ENCODE measurements at places on chromosomes 6 and 20.
A peak's percentile ranks its signal among the peaks of the same experiment; 100 is the strongest.

DNA sequence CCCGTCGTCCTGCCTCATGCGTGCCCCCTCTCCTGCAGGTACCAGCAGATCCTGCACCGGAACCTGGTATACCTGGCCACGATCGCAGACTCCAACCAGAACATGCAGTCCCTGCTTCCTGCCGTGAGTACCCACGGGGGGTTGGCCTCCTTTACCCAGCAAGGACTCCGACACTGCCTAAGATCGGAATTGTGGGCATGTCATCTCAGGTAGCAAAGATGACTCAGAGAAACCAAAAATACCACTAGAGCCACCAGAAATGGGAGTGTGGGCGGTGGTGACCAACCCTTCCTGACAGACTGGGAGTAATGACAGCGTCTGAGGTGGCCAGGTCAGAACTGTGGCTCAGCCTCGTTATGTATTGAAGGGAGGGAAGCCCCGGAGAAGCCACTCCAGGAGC is 16.3 kb downstream of the SS18L1 start:
- DNase-seq: no peak

- no peak for DNase-seq
Observed at GRCh38 chr20:48054051-48054450, 268.8 kb upstream of the SULF2 start.

DNA sequence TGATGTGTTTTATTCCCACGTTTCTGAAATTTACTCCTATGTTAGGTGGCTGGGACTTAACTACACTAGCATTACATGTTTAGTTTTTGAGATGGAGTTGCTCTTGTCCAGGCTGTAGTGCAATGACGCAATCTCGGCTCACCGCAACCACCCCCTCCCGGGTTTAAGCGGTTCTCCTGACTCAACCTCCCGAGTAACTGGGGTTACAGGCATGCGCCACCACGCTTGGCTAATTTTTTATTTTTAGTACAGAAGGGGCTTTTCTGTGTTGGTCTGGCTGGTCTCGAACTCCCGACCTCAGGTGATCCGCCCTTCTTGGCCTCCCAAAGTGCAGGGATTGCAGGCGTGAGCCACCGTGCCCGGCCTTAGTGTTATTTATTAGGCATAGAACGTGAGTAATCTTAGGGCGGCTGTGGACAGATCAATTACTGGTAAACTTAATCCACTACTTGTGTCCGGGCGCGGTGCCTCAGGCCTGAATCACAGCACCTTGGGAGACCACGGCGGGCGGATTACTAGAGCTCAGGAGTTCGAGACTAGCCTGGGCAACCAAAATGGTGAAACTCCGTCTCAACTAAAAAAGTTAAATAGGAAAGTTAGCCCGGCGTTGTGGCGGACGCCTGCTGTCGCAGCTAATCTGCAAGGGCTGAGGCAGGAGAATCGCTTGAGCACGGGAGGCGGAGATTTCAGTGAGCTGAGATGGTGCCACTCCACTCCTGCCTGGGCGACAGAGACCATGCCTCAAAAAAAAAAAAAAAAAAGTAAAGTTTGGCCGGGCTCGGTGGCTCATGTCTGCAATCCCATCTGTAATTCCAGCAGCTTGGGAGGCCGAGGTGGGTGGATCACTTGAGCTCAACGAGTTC is 123.7 kb upstream of the BTN3A2 start:
- DNase-seq: peak; percentile 61

- no peak for DNase-seq
Observed at GRCh38 chr6:26187981-26188635, 100.9 kb downstream of the HFE start.

GRCh38 chr6:94570581-94570980 is 1006.8 kb upstream of the MANEA start:
- DNase-seq: no peak

DNA sequence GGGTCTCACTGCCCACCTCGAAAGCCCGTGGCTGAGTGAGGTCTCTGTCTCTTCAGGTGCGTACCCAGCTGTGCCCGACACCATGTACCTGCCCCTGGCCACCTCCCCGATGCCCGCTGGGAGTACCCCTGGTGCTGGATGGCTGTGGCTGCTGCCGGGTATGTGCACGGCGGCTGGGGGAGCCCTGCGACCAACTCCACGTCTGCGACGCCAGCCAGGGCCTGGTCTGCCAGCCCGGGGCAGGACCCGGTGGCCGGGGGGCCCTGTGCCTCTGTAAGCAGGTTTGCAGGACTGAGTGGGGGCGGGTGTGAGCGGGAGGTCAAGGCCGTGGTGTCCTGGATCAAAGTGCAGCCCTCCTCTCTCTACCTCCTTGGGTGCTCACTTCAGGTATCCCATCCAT is 4.7 kb downstream of the CCN5 start:
- no peak for DNase-seq

DNA sequence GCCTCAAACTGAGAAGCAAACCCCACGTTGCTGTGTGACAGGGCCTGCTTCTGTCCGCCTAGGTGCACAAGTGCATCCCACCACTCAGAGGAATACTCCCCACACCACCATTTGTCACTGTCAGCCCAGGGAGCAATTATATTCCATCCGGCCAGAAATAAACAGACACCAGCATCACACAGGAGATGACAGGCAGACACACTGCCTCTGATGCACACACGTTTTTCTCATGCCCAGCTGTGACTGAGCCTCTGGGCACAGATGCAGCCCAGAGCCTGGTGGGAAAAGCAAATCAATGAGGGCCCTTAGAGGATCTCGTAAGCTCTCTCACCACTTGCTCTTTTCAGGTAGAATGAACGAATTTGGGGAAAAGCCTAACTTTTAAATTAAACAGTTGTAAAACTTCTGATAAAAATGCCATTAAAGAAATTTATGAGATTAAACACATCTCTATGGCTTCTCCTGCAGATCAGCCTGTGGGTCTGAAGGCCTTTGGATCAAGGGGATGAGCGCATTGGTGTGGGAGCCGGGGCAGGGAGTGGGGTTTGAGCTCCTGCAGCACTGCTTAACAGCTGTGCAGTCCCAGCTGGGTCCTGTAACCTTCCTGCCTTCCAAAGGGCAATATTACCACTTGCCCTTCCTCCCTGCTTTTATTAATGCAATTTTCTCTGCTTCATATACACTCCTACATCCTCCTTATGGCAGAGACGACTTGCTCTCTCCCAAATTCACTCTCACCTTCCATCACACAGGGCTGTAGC is 624.3 kb downstream of the PTPRT start:
- DNase-seq: no peak

GRCh38 chr6:138539876-138540275 is 40.6 kb upstream of the NHSL1 start:
- DNase-seq: no peak

- no peak for DNase-seq
Observed at GRCh38 chr6:137426007-137426689, 68.0 kb downstream of the OLIG3 start.

DNA sequence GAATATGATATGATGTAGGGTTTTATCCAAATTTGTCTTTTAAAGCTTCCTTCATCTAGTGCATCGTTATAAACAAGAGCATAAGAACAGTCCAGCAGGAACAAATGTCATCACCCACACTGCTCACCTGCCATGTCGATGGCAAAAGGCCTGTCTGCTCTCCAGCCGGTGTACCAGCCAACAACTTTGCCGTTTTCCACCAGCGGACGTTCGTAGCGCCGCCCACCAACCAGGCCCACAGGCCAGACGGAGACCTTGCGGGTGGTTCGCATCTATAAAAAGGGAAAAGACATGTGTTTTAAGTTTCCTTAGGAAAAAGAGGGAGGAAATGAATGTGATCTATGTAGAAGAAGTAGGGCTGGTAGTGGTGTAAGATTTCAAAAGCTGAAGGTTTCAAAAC is 62.9 kb downstream of the B3GAT2 start:
- DNase-seq: no peak

DNA sequence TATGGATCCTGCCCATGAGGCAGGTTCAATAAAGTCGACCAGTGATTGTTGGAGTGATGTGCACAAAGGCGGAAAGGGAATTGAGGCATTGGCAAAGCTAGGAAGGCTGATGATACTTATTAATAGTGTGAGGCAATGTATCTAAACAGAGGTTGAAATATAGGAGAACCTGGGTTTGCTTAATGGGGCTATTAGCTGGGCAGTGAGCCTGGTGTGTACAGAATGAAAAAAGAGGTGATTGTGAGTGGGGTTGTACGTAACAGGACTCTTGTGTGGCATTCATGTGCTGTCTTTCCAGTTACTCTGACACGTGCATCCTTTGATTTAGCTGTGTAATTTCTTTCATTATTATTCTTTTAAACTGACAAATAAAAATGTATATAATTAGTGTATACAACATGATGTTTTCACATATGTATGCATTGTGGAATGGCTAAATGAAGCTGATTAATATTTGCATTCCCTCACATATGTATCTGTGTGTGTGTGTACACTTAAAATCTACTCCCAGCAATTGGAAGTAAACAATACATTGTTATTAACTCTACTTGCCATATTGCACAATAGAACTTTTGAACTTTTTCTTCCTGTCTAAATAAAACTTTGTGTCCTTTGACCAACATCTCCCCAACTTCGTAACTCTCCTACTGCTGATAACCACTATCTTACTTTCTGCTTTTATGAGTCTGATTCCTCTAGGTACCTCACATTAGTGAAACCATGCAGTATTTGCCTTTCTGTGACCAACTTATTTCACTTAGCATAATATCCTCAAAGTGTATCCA is 220.5 kb upstream of the SLC35B3 start:
- no peak for DNase-seq

DNA sequence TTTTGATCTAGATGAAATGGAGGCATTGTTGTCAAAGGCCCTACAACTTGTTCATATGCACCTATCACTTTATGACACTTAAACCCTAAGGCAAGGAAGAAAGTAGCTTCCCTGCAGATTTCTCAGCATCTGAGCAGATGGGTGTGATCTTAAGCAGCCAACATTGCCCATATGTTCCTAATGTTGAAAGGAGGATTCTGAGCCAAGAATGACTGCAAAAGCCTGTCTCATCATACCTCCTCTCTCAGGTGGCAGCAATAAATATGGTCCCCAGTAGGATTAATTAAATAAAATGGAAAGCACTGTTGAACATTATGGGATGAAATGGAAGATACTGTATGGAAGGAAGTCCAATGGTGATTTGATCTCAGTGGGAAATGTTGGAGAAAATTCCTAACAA is 538.1 kb upstream of the MAN1A1 start:
- DNase-seq: no peak

GRCh38 chr6:82687855-82688254 is 324.2 kb downstream of the TPBG start:
- no peak for DNase-seq

DNA sequence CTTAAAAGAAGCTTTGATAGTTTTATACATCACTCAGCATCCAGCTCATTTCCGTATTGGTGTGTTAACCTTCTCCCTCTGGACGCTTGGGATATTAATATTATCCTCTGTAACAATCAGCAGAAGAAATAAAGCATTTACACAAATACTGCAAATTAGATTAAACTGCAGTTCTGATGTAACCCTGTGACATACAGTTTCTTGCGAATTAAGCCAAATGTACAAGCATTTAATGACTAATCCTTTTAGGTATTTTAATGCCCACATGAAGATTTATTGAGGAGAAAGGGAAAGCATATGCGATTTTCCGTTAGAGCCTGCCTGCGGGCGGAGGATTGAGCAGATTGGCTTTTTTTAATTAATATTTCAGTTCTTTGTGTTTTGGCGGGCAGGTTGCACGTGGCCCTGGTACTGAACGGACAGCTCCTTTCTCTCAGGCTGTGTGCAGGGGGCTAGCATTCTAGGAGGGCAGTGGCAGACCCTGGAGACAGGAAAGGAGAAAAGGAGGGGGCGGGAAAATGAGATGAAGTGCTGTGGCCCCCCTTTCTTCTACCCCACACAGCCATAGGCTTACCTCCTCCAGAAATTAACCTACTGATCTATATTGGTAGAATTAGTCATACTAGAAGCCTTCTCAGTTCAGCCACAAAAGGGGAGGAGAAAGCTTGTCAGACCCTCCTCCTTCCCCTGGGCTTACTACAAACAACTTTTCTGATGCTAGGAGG is 14.1 kb upstream of the TFAP2D start:
- DNase-seq: no peak

DNA sequence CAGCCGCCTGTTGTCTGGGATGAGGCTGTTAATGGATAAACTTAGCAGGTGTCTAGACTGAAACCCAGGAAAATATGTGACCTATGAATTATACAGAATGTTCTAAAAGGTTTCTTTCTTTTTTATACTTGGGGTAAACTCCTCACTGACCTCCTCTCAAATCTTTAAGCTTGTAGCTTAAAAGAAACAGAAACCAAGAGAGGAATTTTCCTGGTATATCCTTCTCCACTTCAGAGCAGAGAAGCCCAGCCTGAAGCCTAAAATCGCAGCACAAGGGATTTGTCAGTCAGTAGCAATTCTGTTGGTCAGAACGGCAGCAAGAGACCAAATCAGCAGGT is 99.4 kb upstream of the RIPOR2 start:
- DNase-seq: no peak

DNA sequence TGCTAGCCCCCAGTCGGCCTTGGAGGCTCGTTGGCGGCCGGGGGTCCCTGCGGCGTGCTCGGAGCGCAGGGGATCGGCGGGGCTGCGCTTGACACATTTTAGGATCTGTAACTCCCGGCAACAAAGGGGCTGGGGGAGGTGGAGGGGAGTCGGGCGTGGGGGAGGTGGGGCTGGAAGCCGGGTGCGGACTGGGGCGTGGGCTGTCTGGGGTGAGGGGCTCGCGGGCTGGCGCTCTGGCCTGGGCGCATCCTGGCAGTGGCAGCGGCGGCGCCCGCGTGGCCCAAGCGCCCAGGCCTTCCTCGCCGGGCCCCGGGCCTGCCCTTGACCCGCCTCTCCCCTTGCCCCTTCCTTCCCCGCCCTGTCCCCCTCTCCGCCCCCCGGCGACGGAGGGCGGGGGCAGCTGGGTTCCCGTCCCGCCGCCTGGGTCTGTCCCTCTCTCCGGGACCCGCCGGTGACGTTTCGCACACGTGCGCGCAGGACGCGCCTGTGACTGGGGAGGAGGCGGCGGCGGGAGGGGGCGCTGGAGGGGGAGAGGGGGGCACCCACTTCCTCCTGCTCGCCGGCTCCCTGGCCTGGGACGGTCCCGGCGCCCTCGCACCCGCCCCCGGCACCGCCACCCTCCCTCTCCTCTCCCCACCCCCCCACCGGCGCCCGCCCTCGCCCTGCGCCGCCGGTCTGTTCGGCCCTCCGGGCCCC is 1.5 kb downstream of the E2F3 start:
- DNase-seq: peak; percentile 89

GRCh38 chr6:20084411-20084810 is 127.9 kb downstream of the MBOAT1 start:
- no peak for DNase-seq

- no peak for DNase-seq
Observed at GRCh38 chr6:137487181-137487868, 6.9 kb downstream of the OLIG3 start.
